Stimulated activated CD8-positive, alpha-beta memory T cell treated with anti-CD3 and anti-CD28 coated beads, Interleukin-7, amount 100 ng/mL, for 48 hours (primary cell): ENCODE measurements at places on chromosomes 5 and 9.
A peak's percentile ranks its signal among the peaks of the same experiment; 100 is the strongest.

GRCh38 chr9:136665111-136665703 is 2.5 kb downstream of the EGFL7 start:
- no peak for DNase-seq

GRCh38 chr5:169762338-169763095 is 125.4 kb downstream of the DOCK2 start:
- DNase-seq = no peak

GRCh38 chr5:4216142-4216541 is 620.5 kb downstream of the IRX1 start:
- DNase-seq = no peak

DNA sequence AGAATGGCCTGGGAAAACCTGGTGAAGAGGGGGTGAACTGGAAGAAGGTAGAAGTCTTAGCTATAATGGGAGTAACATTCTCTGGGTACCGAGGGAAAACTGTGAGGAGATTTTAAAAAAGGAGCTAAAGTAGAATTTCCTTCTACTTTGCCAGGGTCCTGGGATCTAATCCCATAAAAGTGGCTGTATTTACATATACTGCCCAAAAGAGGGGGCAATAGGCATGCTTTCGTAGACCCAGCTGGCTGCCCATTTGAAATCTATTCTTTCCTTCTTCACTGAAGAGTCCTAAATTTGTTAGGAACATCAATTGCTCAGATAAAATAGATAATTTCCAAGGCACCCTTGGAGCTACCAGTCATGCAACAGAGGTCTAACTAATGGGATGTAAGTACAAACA is 159.2 kb downstream of the CDC42SE2 start:
- no peak for DNase-seq

GRCh38 chr5:1827025-1827885 is 26.0 kb downstream of the NDUFS6 start:
- no peak for DNase-seq

- DNase-seq = no peak
These were observed 10.0 kb downstream of the TRAF1 start for GRCh38 chr9:120916588-120916987.

DNA sequence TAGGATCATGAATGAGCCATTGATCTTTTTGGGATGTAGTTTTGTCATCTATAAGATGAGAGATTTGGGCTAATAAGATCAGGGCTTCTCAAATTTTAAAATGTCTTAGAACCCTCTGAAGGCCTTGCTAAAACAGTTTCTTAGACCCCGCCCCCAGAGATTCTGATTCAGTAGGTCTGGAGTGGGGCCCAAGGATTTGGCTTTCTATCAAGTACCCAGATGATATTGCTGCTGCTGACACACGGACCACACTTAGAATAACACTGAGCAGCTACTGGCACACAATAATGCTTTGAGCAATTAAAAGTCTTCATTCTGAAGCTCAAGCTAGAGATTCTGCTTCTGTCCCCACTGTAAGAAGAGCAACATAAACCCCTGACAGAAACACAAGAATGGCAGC is 216.7 kb downstream of the SMARCA2 start:
- DNase-seq = no peak

GRCh38 chr9:126226991-126227936 is 99.4 kb upstream of the MVB12B start:
- DNase-seq = no peak

DNA sequence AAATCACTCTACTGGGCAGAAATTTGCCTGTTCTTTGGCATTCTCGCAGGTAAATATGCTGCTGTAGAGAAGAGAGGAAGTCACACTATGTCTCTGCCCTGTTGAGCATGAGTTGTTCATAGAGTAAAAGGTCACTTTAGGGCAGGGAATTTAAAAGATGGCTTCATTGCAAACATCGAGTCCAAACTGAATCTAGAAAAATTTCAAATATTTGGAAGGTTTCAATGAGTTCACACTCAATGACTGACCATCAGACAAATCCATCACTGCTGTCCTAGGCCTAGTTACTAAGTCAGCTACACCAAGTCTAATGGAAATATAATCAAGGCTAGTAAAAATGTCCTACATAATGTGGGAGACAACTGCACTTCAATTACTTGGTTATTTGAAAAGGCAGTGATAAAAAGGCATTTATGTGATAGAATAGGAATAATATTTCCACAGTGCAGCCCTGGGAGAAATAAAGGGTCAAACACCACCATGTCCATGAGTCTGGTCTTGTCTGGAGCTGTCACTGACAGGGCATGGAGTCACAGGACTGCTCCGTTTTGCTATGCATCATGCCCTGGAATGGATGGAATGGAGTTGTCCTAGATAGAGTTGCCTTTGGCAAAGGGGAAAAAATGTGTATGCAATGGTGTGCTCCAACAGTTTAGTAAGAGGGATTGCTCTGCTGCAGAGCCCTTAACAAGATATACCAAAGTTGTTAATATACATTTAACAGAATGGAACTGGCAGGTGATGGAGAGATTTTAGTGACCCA is 218.5 kb upstream of the DAPK1 start:
- no peak for DNase-seq

DNA sequence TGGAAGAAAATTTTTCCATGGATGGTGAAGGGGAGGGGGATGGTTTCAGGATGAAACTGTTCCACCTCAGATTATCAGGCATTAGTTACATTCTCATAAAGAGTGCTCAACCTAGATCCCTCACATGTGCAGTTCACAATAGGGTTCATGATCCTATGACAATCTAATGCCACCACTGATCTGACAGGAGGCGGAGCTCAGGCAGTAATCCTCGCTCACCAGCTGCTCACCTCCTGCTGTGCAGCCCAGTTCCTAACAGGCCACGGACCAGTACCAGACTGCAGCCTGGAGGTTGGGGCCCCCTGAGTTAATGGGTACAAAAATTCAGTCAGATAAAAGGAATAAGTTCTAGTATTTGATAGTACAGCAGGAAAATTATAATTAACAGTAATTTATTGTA is 337.2 kb downstream of the NPR3 start:
- no peak for DNase-seq

DNA sequence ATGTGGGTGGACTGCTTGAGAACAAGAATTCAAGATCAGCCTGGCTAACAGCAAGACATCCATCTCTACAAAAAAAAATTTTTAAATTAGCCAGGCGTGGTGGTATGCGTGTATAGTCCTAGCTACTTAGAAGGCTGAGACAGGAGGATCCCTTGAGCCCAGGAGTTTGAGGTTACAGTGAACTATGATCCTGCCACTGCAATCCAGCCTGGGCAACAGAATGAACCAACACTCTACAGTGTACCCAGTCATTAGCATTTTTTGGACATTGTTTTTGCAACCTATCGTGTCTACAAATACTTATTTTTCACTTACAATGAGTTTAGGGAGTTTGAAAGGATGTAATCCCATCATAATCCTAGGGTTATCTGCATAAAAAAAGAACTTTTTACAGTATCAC is 22.1 kb downstream of the RICTOR start:
- no peak for DNase-seq

DNA sequence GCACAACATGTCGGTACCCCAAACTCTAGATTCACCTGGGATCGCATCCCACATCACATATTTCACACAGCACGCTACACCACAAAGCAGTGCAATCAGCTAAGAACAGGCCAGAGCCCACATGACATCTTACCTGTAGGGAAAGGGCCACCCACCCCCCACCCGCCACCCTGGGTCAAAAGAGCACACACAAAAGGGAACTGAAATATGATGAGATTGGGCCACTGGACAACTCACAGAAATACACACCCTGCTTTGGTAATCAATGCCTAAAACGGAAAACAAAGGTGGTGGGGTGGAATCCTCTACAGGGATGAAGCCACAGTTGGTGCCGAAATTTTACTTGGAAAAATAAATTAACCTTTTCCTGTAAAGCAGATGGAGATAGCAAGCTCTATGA is 13.1 kb downstream of the RETREG1 start:
- no peak for DNase-seq

DNA sequence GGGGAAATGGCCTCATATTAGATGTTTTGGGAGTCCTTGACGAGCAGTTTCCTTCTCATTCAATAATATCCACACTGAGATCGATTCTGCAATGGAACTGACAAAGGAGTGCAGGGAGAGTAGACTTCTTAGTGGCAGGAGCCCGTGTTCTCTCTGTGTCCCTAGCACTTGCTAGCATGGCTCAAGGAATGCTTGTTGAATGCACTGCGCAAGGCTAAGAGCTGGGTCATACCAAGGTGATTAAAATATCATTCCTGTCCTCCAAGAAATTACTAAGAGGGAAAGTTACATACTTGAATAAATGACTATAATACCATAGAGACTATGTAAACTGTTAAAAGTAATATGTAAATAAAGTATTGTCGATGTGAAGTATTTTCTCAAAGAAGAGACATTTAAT is 630.1 kb downstream of the IRX1 start:
- no peak for DNase-seq

- DNase-seq = no peak
These were observed 269.4 kb upstream of the PTGER4 start for GRCh38 chr5:40410231-40410861.

DNA sequence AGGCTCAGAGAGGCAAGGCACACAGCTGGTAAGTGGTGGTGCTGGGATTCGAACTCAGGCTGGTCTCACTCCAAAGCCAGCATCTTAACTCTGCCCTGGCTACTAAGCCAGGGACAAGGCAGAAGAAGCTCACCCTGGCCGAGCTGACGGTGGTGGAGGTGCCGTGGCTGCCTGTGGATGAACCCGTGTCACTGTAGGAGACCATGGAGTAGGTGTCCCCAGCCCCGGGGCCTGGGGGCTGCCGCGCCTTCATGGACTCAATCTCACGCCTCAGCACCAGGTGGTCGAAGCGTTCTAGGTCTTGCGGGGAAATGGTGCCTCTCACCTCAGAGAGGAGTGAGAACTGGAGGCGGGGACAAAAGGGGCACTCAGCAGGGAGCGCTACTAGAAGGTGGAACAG is 35.4 kb upstream of the AKNA start:
- no peak for DNase-seq

DNA sequence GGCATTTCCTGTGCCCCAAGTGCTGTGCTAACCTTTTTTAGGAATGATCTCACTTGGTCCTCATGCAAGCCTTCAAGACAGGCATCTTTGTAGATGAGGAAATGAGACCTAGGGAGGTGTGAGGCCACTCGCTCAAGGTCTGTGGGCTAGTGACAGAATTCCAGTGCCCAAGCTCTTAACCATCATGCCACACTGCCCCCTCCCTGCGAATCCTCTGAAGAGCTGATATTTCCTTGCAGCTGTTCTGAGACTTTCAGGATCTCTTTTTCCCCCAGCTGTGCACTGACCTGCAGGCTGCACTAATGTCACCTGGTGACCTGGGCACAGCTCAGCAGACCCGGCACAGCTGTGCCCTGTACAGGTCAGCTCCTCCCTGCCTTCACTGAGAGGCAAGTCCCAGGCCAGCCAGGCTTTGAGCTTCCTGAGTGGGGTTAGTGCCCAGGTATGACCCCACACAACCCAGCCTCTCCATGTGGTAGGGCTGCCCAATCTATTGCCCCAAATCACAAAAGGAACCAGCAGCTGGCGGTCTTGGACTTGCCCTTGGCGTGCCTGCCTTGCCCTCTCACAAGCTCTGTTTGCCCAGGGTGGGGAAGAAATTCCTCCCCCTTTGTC is 32.7 kb downstream of the MORN5 start:
- no peak for DNase-seq

DNA sequence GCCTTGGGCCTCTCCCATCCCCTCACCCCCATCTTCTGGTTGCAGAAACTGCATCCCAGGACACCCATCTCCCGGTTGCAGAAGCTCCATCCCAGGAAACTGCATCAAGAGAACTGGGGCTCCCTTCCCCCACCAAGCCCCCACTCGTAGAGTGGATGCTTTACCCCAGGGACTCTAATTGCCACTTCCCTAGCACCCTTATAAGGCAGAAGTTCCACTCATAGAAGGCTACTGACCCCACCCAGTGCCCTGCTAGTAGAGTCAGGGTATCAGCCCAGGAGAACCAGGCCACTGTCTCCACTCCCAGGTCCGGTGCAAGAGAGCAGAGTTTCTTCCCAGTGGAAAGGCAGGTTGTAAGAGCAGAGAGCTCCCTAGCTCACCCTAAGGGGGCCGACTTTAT is 12.2 kb upstream of the SYK start:
- DNase-seq = no peak

DNA sequence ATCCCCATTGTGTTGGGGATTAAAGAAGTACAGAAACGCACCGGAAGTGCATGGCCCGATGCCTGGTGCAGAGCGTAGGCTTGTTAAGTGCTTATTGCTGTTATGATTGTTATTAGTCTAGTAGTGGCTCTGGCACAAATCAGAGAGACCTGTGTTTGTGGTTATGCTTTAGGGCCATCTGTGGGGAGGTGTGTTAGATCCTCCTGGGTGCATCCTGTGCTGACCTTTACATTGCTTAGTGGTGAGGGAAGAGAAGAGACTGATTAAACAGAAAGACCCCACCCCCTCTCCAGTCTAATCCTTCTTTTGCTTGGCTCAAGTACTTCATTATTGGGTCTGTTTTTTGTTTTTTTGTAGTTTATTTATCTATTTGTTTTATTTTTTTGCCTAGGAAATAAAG is 112.7 kb upstream of the SPRY4 start:
- no peak for DNase-seq

- no peak for DNase-seq
These were observed 77.7 kb downstream of the MEF2C start for GRCh38 chr5:88805151-88805784.

DNA sequence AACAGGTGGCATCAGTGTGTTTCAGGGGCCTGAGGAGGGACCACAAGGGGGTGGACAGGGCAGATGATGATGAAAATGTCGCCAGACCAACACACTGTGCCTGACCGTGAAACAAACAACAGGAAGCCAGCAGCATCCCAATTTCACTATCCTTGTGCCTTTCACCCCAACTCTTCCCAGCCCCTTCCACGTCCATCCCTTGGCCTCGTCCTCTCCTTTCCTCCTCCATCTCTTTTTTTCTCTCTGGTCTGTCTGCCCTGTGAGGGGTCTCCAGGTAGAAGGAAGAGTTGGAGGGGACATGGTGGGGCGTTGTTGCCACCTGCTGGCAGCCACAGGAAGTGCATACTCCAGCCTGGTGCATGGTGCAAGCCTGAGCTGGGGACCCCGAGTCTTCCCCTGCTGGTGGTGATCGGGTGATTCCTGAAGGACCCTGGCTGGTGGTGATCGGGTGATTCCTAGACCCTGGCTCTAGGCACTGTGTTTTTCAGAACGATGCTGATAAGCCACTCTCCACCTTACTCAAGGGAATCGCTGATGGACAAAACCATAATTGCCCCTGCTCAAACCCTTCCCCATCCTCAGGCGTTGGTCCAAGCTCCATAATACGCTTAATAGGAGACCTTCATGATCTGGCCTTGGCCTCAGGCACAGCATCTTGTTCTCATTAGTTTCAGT is 21.7 kb upstream of the NSD1 start:
- peak; percentile 35 for DNase-seq

- DNase-seq = peak; percentile 78
These were observed 3.4 kb downstream of the PDLIM4 start for GRCh38 chr5:132260714-132261551.
